ENCODE measurements at places on chromosomes 1 and 21.

DNA sequence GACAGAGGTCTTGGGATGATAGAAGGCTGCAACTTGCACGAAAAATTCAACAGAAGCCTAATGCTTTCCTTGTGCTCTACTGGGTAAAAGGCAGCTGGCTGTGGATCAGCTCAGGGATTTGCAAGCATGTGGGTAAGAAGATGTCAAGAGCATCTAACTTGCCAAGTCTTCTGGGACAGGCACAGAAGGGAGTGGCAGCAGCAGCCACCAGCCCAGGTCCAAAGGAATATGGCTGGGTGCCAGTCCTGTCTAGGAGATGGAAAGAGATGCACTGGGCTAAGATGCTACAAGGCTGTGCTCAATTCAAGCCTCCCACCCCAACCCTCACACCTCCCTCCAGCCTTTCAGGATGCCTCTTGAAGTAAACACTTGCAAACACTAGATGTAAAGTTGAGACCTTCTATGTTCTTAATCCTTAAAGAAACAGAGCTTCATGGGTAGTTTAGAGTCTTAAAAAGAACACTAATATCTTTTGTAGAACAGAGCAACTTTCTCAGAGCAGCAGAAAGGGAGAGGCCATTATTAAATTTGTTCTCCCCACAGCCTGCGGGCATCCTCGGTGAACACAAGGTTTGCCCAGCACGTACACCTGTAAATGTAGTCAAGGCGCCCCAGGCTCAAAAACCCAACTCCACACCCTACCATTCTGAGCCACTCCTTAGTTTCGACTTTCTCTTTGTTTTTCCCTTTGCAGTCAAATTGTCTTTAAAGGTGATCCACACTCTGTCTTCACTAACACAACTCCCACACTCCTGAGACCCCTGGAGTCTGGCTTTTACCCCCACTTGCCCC is 64.6 kb upstream of the BCAR3 start:
- no peak for DNase-seq

- no peak for DNase-seq
Measured at GRCh38 chr1:89044970-89045721, 19.9 kb downstream of the GBP1 start.

DNA sequence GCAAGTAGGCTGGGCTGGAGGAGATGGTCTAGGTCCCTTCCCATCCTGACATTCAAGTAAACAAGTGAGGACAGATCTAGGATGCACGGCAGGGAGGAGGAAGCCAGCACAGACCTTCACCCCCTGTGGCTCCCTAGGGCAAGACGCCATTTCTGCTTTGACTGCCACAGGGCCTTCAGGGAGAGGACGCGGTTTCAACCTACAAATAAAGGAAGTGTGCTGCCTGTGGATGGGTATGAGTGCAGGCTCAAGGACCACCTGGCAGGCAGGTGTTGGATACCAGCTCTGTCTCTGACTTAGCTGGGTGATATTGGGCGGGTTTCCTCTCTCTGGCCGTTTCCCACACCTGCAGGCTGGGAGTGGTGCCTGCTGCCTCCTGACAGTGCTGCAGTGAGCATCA is 16.2 kb downstream of the SLC2A1 start:
- no peak for DNase-seq

DNA sequence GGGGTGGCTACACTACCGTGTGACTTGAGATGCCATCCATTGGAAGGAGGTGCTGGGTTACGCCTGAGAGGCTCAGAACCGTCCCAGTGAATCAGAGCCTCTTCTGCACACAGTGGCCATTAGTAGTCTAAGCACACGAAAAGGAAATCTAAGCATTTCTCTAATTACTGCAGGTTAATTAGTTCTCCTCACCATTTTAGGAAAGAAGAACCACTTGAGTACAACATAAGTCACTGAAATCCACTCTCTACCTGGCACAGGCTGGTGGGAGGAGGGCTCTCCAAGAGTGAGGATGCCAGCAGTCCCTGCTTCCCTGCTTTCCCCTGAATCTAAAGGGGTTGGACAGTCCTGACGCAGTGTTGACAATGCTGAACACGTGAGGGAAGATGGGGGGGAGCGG is 606.3 kb downstream of the NPHP4 start:
- no peak for DNase-seq

DNA sequence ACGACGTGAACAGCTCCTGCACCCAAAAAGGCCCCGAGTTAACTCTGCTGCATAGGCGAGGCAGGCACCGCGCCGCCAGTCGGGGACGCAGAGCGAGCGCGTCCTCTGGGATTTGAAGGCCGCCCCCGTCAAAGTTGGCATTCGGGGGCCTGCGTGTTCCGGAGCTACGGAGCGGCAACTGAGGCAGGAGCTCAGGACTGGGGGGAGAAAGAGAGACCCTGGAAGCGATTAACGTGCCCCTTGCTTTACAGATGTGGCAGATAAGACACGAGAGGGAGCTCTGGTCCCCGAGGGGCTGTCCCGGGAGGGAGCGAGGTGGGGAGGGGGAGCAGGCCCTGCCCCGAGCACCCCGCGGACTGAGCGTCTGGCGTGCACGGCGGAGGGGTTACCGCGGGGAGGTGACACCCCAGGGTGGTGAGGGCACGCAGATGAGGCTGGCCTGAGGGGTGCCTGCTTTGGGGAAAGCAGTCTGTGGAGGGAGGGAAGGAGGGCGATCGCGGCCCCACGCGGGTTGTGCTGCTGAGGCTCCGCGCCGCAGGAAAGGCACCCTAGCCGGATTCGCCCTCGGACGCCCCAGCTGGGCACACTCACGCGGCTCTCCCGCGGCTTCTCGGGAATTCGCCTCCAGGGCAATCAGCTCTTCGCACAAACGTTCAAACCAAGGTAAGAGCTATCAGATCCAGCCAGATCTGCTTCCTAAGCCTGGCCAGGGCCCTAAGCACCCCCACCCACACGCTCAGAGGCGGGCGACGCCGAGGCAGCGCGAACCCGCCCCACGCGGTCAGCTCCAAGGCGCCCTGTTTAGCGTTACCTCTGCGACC is 26.5 kb downstream of the ACTA1 start:
- peak; percentile 25 for DNase-seq

DNA sequence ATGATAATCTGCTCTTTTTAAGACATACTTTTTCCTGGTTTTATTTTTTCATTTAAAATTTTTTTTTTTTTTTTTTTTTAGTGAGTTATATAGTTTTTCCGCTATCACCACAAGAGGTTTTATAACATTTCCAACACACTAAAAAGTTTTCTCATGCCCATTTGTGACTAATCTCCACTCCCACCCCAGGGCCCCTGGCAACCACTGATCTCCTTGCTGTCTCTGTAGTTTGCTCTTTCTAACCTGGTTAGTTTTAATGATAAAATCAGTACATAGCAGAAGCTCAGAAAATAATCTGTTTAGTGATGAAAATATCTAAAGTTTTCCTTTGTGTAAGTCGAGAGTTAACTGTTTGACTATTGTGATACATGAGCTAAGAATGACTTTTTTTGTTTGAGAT is 41.8 kb downstream of the IARS2 start:
- DNase-seq, result no peak

DNA sequence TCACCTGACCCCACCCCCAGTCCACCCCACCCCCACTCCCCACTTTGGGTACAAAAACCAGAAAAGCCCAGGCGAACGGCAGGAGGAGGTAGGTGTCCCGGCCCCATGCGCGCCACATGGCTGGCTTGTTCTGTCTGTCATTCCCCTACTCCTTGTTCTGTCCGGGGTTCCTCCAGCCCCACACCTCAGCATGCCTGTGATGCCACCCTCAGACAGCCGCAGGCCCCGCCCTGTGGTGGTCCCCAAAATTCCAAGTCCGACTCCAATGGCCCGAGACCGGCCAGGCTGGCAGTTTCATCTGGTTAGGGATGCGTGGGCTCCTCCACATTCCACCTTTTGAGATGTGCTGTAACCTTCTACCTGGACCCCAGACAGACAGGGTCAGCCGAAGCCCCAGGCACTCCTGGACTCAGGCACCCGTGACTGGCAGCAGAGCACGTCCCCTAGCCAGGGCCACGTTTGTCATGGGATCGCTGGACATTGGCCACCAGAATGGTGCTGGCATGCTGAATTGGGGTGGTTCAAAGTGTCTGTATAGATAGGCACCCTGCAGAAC is 94.4 kb downstream of the WDR4 start:
- no peak for DNase-seq

All from EH (cell line).